Activated effector memory CD4-positive, alpha-beta T cell treated with anti-CD3 and anti-CD28 coated beads, Interleukin-2, amount 50 U/mL, for 16 hours (primary cell): ENCODE measurements at places on chromosomes 3 and 15.

DNA sequence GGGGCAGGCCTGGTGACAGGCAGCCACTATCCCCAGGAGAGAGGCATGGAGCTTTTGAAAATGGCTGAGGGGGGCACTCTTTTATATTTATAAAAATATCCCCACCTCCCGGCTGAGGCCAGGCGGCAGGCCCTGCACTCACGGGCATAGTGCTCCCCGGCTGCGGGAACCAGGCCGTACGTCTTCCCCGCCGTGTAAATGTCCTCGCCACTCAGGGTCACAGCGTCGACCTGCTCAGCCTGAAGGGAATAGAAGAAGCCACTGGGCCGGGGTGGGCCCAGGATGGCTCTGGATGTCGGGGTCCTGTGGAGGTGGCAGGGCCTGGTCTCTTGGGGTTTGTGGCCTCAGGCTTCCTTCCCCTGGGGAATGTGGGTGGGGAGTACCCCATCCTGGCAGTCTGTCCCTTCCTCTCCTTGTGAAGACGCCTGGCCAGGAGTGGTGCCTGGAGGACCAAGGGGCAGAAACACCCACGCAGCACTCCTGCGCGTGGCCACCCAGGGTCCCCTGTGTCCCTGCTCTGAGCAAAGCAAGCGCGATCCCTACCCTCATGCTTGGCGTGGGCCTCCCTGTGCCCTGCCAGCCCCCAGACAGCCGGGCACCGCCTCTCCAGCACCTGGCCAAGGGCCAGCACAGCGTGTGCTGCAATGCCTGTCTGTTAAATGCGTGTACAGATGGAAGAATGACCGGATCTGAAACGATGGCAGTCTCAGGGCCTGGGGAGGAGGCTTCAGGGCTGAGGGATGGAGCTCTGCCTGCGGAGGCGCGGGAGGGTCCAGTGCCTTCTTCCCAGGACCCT, 18.9 kb downstream of the MELTF start:
- no peak for DNase-seq

DNA sequence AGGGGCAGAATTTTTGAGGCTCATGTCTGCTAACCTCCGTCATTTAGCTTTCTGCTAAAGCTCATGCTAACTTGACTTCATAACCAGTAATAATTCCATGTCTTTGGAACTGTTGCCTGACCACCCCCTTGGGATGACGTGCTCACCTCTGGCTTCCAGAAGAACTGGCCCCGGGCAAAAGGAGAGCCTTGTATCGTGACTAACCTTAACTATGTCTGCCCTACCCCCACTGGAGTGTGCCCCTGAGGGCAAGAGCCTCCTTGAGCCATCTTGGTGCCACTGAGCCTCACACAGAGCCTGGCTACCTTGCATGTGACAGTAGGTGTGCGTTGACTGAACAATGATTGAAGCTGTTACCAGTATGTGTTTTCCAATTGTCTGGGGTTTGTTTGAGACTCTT, 4.7 kb downstream of the LRRK1 start:
- no peak for DNase-seq

DNA sequence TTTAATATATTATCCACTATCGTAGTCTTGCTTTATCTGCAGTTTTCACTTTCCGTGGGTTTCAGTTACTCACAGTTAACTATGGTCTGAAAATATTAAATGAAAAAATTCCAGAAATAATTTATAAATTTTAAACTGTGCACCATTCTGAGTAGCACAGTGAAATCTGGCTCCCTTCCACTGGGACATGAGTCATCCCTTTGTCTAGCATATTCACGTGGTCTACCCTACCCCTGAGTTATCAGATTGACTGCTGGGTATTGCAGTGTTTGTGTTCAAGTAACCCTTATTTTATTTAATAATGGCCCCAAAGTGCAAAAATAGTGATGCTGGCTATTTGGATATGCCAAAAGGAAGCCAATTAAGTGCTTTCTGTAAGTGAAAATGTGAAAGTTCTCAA, 539.5 kb upstream of the AGTR1 start:
- DNase-seq: no peak

- no peak for DNase-seq
Observed at GRCh38 chr3:111666041-111666735, 71.0 kb upstream of the ZBED2 start.

DNA sequence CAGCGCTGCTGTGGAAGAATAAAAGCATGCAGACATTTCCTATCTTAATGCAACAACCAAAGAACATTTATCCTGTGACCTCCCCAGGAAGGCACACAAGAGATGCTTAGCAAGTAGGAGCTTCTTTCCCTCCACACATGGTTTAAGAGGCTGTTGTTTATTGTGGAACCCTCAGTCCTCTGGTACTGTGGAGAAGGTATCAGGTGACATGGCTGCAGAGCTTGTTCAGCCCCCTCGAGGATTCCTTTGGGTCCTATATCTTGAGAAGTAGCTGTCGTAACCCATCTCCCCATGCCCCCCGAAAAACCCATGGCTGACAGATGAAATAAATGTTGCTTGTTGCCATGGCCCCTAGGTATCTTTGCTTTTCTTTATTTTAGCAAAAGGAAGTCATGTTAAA, 20.3 kb upstream of the ETV5 start:
- no peak for DNase-seq

- no peak for DNase-seq
Observed at GRCh38 chr15:83304861-83305703, 20.6 kb upstream of the BNC1 start.

DNA sequence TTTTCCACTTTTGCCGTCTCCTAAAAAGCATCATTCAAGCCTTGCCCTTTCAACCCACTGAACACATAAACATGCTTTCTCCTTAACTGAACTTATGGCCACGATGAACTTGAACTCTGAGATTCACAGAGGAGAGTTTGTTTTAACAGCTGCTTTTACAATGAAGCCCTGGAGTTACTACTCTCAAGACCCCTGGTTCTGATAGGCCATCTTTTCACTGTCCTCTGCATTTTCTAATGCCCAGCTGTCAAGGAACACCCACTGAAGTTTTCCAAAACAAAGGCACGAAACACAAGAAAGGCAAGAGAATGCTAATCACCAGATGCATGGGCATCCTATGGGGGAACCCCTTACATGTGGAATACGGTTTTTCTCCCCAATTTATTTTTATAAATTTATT, 100.8 kb downstream of the ADAMTS9 start:
- DNase-seq: no peak
